CD8-positive, alpha-beta memory T cell (primary cell): ENCODE measurements at places on chromosomes 7 and 10.

- H3K4me3 ChIP-seq = no peak overlapping the region
- H3K36me3 ChIP-seq = no peaks in the 10 kb centered on the region
- no peak overlapping the region for H3K27ac ChIP-seq
- H3K27me3 ChIP-seq = no peaks in the 10 kb centered on the region
- DNase-seq = no peak
- H3K4me1 ChIP-seq = no peaks in the 10 kb centered on the region
These were observed 284.7 kb upstream of the AKR1E2 start for GRCh38 chr10:4541292-4541691.

DNA sequence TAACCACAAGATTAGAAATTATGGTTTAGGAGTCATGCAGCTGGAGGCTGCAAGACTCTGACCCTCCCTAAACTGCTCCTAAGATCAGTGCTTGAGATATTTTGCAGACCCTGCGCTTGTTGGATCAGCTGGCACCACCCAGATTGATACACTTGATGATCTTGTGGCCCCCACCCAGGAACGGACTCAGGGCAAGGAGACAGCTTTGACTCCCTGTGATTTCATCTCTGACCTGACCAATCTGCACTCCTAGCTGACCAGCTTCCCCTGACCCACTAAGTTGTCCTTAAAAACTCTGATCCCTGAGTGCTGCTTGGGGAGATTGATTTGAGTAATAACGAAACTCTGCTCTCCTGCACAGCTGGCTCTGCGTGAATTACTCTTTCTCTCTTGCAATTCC is 8.0 kb upstream of the RAB18 start:
- no peak overlapping the region for H3K4me3 ChIP-seq
- H3K4me1 ChIP-seq = no peaks in the 10 kb centered on the region
- H3K36me3 ChIP-seq = no peaks in the 10 kb centered on the region
- no peak overlapping the region for H3K27ac ChIP-seq
- no peaks in the 10 kb centered on the region for H3K27me3 ChIP-seq

DNA sequence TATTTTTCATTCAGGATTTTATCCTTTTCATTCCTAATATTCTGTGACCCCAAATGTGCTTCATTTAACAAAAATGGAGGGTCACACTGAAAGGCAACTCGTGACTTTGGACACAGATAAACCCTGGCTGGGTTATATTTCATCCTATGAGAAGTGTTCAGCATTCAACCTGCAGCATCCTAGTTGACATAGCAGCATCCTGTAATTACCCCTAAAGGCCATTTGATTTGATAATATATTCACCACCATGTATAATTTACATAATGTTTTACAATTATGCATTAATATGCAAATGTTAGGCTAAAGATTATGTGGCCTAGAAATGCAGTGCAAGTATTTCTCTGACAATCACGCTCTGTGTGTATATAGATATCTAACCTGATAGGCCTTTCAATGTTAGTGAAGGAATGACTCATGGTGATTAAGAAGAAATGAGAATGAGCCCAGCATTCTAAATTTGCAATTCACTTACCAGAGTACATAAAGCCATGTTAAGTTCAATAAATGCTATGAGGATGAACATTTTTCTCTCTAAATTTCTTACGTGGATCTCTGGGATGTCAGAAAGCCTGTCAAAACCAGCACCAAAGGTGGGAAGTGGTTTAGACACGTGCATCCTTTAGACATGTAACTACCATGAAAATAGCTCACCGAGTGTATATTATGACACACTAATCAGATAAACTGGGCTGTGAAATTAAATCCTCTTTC is 337.7 kb upstream of the AOAH start:
- no peak overlapping the region for H3K4me3 ChIP-seq
- H3K27me3 ChIP-seq = no peaks in the 10 kb centered on the region
- no peaks in the 10 kb centered on the region for H3K4me1 ChIP-seq

DNA sequence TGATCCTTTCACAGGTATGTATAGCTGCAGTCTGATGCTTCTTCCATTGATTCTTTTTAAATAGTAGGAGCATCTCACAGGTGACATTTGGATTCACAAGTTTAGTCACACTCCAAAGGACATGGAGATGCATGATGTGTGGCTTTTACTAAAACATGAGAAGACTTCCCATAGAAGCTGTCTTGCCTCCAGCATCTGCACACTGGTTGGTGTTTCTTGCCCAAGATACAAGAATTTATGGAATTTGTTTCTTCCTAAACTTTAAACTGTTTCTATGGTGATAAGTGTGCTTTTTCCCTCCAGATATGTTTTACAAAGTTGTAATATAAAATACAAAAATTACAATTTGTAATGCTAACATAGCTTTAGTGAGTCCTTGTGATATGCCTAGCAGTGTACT is 24.2 kb downstream of the ADIRF start:
- no peaks in the 10 kb centered on the region for H3K27me3 ChIP-seq
- H3K27ac ChIP-seq = no peak overlapping the region
- H3K36me3 ChIP-seq = no peaks in the 10 kb centered on the region
- H3K4me3 ChIP-seq = no peak overlapping the region
- DNase-seq = no peak
- H3K4me1 ChIP-seq = no peaks in the 10 kb centered on the region

- no peak overlapping the region for H3K4me3 ChIP-seq
- no peaks in the 10 kb centered on the region for H3K27me3 ChIP-seq
- no peak overlapping the region for H3K27ac ChIP-seq
These were observed 256.8 kb downstream of the ELFN1 start for GRCh38 chr7:1926908-1927306.

- no peak overlapping the region for H3K4me3 ChIP-seq
- no peak for DNase-seq
- H3K4me1 ChIP-seq = peaks cover 8% of the 10 kb centered on the region
- no peak overlapping the region for H3K27ac ChIP-seq
- H3K27me3 ChIP-seq = no peaks in the 10 kb centered on the region
These were observed 37.7 kb downstream of the ASB13 start for GRCh38 chr10:5628451-5629302.

DNA sequence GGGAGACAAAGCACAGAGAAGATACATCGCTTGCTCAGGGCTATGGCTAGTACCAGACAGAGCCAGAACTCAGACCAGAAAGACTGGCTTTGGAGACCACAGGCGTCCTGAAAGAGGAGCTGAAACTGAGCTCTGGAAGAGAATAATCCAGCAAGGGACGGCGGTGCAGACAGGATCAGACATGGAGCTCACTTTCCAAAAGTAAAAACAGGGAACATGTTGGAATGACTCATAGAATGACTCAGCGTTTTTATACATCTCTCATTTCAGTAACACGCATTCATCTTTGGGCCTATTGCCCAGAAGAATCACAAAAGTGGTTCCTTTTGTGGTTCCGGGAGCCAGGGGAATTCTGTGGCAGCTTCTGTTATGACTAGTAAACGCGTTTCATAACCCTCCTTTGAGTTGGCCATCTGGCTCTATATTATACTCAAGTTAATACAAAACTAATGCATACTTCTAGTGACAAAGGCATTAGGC is 37.2 kb downstream of the PLEKHS1 start:
- H3K36me3 ChIP-seq = no peaks in the 10 kb centered on the region
- DNase-seq = no peak
- no peaks in the 10 kb centered on the region for H3K27me3 ChIP-seq
- no peak overlapping the region for H3K4me3 ChIP-seq

DNA sequence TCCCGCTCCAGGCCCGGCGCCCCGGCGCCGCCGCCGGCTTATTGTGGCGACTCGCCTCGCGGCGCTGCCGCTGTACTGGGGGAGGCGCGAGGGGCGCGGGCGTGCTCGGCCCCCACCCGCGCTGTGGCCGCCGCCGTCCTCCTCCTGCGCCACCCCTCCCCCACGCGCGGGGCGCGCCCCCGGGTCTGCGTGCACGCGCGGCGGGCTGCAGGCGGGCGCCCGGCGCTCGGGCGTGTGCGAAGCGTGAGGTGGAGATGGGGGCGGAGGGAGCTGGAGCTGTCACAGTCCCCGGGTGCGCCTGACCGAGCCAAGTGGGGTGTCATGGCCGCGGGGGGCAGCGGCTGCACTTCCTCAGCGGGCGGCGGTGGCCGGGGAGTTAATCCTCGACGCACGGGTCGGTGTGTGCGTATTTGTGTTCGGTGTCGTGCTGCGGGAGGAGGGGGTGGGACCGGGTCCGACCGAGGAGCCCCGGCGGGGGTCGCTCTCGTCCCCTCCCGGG is 672 bp downstream of the LCOR start:
- DNase-seq = peak; percentile 83
- H3K27me3 ChIP-seq = no peaks in the 10 kb centered on the region
- peak overlapping the region; percentile 58 for H3K4me3 ChIP-seq
- H3K4me1 ChIP-seq = peaks cover 46% of the 10 kb centered on the region

- H3K4me3 ChIP-seq = no peak overlapping the region
- no peak overlapping the region for H3K27ac ChIP-seq
- no peaks in the 10 kb centered on the region for H3K27me3 ChIP-seq
- DNase-seq = no peak
- H3K36me3 ChIP-seq = no peaks in the 10 kb centered on the region
These were observed 87.3 kb upstream of the INSIG1 start for GRCh38 chr7:155210356-155210755.

GRCh38 chr7:923108-924041 is 31.1 kb downstream of the ADAP1 start:
- DNase-seq = peak; percentile 95
- peak overlapping the region; percentile 81 for H3K4me3 ChIP-seq
- H3K4me1 ChIP-seq = peaks cover 38% of the 10 kb centered on the region

DNA sequence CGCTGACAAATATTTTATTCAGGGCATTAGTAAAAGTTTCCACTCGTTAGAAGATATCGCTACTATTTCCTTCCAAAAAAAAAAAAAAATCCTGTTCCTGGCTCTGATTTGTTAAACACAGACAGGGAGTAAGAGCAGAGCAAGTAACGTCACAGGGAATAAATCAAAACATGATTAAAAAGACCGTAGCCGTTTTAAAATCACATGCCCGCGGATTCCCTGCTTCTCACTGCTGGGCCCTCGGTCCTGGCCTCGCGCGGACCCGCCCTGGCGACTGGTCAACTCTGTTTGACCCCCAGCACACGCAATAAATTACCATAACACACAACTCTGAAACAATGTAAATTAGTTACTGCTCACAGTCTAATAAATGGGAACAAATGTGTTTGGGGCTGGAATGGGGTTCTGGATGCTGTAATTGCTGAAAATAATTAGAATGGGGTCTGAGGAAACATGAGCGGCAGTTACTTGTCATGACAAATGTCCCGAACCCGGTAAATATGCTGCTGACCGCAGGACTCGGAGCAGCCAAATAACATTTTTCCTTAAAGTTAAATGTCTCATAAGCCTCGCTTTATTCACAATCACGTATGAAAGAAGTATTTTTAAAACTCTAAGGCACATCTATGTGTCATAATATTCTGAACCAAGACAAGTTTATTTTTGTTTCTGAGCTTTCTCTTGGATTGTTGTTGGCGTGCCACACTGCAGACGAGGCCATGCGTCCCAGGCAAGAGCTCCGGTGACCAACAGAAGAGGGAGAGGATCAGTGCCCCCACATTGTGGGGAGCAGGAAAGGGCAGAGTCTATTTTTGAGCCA is 17.9 kb downstream of the EBF3 start:
- H3K4me1 ChIP-seq = no peaks in the 10 kb centered on the region
- DNase-seq = no peak
- H3K27me3 ChIP-seq = no peaks in the 10 kb centered on the region
- no peak overlapping the region for H3K27ac ChIP-seq

DNA sequence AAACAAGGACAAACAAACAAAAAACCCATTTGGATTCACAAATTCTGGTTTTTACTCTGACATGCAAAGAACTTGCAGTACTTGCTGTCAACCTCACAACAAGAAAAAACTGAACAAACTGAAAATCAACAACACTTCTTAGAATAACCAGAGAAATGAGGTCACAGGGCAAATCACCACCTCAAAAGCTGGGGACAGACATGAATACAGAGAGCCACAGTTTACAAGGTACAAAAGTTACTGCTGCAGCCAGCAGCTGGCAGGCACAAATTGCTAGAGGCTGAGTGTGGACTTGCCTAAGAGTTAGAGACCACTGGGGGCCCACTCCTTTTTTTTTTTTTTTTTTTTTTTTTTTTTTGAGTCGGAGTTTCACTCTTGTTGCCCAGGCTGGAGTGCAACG is 15.0 kb upstream of the RNF32 start:
- DNase-seq = no peak
- no peak overlapping the region for H3K4me3 ChIP-seq
- H3K27ac ChIP-seq = no peak overlapping the region
- H3K27me3 ChIP-seq = no peaks in the 10 kb centered on the region

- DNase-seq = no peak
- no peak overlapping the region for H3K27ac ChIP-seq
- no peak overlapping the region for H3K4me3 ChIP-seq
- no peaks in the 10 kb centered on the region for H3K4me1 ChIP-seq
These were observed 667.7 kb downstream of the SUGCT start for GRCh38 chr7:40802497-40802896.

- H3K4me1 ChIP-seq = no peaks in the 10 kb centered on the region
- DNase-seq = no peak
- H3K4me3 ChIP-seq = no peak overlapping the region
- no peaks in the 10 kb centered on the region for H3K36me3 ChIP-seq
- no peaks in the 10 kb centered on the region for H3K27me3 ChIP-seq
- H3K27ac ChIP-seq = no peak overlapping the region
These were observed 33.5 kb upstream of the SKAP2 start for GRCh38 chr7:26897928-26898327.

DNA sequence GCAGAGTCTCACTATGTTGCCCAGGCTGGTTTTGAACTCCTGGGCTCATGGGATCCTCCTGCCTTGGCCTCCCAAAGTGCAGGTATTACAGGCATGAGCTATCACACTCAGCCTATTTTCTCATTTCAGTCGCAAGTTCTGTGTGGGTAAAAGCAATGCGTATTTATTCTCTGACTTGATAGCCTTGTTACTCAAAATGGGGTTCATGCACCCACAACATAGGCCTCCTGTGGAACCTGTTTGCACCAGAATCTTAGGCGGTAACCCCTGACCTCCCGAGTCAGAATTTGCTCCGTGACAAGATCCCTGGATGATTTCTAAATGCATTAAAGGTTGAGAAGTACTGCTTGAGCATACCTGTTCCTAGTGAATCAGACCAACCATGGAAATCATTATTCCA is 7.3 kb downstream of the IL2RA start:
- no peak for DNase-seq
- H3K27me3 ChIP-seq = no peaks in the 10 kb centered on the region
- H3K27ac ChIP-seq = no peak overlapping the region
- H3K4me3 ChIP-seq = no peak overlapping the region
- peaks cover 54% of the 10 kb centered on the region for H3K4me1 ChIP-seq

DNA sequence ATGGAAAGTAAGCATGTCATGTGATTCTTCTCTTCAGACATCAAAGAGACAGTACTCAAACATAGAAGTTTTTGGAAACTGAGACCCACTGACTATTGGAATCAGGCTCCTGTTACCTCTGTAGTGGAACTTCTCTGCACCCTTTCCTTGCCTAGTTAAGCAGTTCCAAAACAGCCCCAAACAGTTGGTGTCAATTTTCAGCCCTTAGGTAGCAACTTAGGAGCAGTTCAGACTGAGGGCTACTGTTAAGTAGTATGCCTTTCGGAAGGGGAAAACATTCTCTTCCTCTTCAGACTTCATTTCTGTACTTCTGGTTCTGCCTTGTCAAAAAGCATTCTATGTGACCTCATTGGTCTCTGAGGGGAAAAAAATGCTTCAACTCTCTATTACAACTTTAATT is 85.7 kb downstream of the ZNF277 start:
- H3K36me3 ChIP-seq = no peaks in the 10 kb centered on the region
- no peaks in the 10 kb centered on the region for H3K27me3 ChIP-seq
- H3K4me3 ChIP-seq = no peak overlapping the region
- no peak overlapping the region for H3K27ac ChIP-seq

- H3K36me3 ChIP-seq = no peaks in the 10 kb centered on the region
- H3K4me1 ChIP-seq = peaks cover 24% of the 10 kb centered on the region
- peak; percentile 55 for DNase-seq
- no peaks in the 10 kb centered on the region for H3K27me3 ChIP-seq
- H3K4me3 ChIP-seq = peak overlapping the region; percentile 61
These were observed 72.2 kb downstream of the DAGLB start for GRCh38 chr7:6375348-6376101.

GRCh38 chr10:33509231-33509831 is 174.9 kb upstream of the NRP1 start:
- H3K27me3 ChIP-seq = no peaks in the 10 kb centered on the region
- no peak overlapping the region for H3K27ac ChIP-seq
- H3K4me1 ChIP-seq = no peaks in the 10 kb centered on the region
- no peaks in the 10 kb centered on the region for H3K36me3 ChIP-seq
